ENCODE measurements at places on chromosomes 16 and 17.

GRCh38 chr16:66335704-66336329, 30.7 kb upstream of the CDH5 start:
- DNase-seq: no peak

- peak; percentile 33 for DNase-seq
These were observed 73.2 kb upstream of the MRTFB start for GRCh38 chr16:13997933-13998332.

DNA sequence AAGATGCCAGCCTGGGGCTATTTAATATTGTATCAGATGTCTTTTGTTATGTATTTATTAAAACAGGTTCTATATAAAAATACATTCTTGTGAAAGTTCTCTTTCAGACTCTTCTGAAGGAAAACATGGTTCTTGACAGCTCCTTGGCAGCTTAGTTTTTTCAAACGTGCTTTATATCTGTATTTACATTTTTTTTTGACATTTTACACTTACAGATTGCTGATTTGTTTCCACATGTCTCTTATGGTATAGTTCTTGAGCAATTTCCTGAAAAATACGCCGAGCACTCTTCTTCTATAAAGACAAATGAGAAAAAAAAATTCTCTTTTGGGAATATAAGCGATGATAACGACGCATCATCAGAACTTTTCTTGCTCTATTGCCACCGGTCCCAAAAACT, 9.5 kb downstream of the IGSF6 start:
- DNase-seq: no peak

- no peak for DNase-seq
These were observed 29.1 kb downstream of the USP10 start for GRCh38 chr16:84728853-84729424.

- peak; percentile 51 for DNase-seq
These were observed 88.2 kb upstream of the FA2H start for GRCh38 chr16:74862743-74863244.

DNA sequence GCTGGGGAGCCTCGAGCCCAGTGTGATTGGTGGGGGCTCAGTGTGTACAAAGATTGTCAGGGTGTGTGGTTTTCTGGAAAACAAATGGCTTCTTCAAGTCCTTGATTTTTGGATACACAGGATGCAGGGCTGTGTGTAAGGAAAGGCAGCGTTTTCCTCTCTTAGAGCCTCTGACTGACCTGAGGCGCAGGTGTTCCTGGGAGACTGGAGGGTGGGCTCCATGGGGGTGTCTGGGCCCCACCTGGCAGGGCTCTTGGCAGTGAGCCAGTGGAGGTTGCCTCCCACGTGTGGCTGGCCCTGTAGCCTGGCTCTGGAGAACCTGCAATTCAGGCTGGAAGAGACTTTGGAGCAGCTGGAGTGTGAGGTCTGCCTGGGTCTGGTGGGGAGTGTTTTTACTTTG, 5.0 kb downstream of the FOXK2 start:
- DNase-seq: no peak

DNA sequence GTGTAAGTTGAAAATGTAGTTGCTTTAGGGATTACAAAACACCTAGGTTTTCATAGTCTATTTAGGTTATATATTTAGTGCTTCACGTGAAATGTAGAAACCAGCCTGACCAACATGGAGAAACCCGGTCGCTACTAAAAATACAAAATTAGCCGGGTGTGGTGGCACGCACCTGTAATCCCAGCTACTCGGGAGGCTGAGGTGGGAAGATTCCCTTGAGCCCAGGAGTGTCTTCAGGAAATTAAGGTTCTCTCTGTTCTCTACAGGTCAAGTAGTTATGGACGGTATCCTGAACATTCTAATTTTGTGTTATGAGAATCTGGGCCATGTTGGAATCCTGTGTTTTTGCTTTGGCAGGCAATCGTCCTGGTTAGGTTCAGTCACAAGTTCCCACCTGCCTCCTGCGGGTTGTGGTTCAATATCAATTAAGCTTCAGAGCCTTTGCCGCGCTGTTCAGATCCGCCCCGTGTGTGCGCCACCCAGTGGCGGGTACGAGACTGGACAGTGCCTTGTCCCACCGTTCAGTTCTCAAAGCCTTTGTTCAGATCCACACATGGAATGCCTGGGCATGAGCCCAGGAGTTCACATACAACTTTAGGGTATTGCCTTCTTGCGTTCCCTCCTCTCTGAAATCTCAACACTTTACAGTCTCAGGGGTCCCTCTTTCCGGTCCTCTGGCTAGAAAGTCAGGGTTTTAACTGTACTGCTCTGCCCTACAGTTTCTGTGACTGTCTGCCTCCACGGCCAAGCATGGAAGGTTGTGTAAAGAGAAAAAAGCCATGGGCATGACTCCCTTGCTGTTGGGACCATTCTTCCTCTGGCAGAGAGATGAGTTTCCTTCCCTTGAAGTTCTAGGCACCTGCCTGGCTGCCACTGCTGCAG, 41.7 kb downstream of the HEATR6 start:
- peak; percentile 94 for DNase-seq

- no peak for DNase-seq
These were observed 57.9 kb downstream of the MYO1D start for GRCh38 chr17:32819035-32819434.

- no peak for DNase-seq
These were observed 29.9 kb upstream of the WFIKKN2 start for GRCh38 chr17:50805486-50805885.

- peak; percentile 71 for DNase-seq
These were observed at the start of gene COG1 for GRCh38 chr17:73192894-73193701. Gene COG1 (plus strand): TSS chr17:73193055. CDS start chr17:73193070, 15 bp downstream.

- DNase-seq: no peak
These were observed 1.4 kb downstream of the HAGHL start for GRCh38 chr16:728131-728889.

- DNase-seq: no peak
These were observed 5.1 kb downstream of the PITPNA start for GRCh38 chr17:1557355-1558095.

- peak; percentile 95 for DNase-seq
These were observed 6.7 kb upstream of the TOB1 start for GRCh38 chr17:50872710-50873424.

- DNase-seq: no peak
These were observed 1.8 kb downstream of the CDC42EP4 start for GRCh38 chr17:73309727-73310596.

- DNase-seq: no peak
These were observed 80.0 kb downstream of the ATF7IP2 start for GRCh38 chr16:10465821-10466220.

DNA sequence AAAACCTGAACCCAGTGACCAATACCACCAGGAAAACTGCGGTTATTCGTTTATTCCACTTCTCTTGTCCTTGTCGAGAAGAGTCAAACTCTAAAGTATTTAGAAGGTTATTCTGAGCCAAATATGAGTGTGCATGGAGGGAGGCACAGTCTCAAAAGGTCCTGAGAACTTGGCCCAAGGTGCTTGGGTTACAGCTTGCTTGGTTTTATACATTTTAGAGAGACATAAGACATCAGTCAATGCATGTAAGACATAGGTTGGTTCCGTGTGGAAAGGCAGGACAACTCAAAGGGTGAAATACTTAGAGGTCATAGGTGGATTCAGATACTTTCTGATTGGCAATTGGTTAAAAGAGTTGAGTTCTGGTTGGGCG, 681 bp upstream of the TRAP1 start:
- DNase-seq: no peak

Measured in Kasumi-1 (cell line).